Hippocampal formation (tissue), 2 donors: ENCODE measurements at places on chromosomes 1 and 21.

DNA sequence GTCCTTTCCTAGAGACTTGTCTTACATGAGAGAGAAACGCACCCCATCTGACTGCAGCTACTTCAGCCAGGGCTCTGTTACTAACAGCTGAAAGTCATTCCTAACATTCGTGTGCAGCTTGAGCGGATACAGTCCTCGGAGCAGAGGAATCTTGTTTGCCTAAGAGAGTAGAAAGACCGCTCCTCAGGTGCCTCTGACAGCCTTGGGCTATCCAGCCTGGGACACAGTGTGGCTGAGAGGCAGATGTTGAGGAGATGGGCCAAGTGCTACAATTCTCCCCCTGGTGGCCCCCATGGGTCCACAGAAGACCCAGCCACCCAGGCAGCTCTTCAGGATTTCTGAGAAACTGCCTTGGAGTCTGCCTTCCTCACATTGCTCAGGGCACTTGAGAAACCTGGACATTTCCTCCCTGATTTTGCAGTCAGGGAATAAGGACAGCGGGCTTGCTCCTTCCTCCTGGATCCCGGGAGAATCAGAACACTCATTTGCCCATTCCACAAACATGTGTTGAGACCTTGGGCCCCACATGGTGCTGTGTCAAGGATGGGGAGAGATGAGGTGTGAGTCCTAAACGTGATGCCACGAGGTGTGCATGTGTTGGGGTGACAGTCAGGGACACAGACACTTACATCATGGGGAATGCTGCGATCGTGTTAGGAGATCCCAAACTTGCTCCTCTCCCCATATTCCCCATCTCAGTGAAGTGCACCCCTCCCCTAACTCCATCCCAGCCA lies 13.1 kb downstream of the TRIM62 start:
- DNase-seq, result no peak

DNA sequence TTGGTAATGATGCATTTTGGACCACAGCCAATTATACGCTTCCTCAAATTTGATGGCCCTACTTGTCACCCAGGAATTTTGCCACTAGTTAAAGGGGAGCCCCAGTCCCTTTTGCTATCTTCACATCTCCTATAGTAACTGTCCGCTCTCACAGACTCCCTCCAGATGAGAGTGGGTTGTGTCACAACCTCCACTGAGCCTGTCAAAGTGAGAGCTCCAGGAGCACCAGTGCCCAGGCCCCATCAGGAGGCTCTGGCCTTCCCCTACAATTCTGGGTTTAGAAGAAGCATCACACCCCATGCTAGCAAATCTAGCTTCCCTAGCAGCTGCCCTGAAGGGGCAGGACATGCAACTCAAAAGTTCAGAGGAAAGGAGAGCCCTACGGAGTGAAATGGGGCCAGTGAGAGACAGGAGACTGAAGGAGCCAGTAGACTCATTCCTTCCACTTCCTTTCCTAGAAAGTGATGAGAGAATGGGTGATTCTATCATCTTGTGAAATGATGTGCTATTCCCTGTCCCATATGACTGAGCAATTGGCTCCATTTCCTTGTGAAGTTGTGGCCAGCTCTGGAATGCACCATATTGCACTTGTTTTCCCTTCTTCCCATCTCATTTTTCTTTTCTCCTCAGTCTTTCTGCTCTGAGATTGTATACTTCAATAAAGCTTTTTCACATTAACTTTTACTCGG lies 541.3 kb downstream of the DPYD start:
- no peak for DNase-seq

- no peak for DNase-seq
Measured at GRCh38 chr1:212401042-212401441, 13.6 kb downstream of the PACC1 start.

GRCh38 chr1:97461782-97462181 lies 459.1 kb downstream of the DPYD start:
- peak; percentile 33 for DNase-seq

DNA sequence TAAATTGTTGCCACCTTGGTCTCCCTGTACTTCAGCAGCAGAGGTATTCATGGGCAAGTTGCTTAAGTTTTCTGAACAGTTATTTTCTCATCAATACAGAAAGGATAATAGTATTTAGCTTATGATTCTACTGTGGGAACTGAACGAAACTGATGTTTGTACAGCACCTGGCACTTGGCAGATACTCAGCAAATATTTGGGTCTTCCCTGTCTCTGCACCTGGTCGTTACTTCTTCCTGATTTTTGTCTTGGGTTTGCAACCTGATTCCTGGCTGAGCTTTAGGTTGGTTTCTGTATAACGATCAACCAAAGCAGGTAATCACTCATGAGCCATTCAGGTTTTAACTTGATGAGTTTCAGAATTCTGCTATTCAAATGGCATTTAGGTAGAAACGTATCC lies 490.6 kb downstream of the KIF26B start:
- DNase-seq, result no peak

GRCh38 chr21:46118316-46119143 lies 20.6 kb downstream of the COL6A2 start:
- DNase-seq, result no peak

DNA sequence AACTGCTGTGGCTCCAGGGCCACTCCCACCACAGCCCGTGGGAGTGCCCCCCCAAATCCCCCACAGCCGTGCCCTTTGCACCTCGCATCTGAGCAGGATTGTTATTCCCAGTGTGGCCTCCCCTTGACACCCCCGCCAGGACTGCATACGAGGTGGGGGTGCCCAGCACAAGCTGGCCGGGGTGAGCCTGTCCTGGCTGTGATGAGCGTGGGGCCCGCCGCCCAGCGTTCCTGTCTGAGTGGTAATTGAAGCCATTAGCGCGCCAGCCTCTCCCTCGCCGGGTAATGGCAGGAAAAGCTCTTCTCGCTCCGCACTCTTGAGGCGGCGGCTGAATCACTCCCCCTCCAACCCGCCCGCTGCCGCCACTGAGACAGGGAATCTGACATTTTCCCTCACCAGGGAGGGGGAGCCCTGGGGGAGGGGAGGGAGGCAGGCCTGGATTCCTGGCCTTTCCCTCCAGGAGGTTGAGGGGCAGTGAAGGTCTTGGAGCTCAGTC lies 27.7 kb downstream of the PTPRF start:
- no peak for DNase-seq

GRCh38 chr1:158813164-158813563 lies 18.0 kb upstream of the MNDA start:
- no peak for DNase-seq

DNA sequence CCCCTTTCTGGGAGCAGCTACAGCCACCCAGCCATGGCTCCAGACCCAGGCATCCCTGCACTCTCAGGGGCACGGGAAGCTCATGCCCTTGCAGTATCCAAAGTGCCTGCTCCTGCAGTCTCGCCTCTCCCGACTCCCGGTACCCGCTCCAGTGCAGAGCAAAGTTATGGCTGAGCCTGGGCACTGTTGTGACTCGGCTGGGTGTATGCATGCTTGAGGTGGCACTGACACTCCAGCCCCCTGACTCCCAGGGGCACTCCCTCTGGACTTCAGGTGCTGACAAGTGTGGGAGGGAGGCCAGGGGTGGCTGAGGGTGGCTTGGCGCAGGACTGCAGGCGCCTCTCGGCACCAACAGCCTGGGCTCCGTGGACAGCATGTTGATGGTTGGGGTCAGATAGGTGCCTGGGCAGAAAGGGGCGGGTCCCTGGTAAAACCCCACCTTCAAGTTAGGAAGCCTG lies 580.1 kb upstream of the ADGRL2 start:
- DNase-seq, result no peak

DNA sequence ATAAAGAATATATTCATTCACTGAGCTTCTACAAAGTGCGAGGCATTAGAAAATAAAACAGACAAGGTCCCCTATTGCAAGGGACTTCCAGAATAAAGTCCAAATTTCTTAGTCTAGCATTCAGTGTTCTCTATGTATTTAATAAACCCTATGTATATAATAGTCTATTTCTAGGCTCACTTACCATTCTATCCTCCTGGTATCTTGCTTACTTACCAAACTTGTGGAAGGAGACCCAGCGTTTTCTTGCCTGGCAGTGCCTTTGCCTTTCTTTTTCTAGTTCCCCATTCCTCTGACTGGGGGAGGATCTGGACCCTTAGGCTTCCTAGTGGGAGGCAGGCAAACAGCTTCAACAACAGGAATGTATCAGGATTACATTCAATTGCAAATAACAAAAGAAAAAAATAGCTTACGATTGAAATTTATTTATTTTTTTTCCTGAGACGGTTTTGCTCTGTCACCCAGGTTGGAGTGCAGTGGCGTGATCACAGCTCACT lies 690 bp upstream of the RNF19B start:
- no peak for DNase-seq

DNA sequence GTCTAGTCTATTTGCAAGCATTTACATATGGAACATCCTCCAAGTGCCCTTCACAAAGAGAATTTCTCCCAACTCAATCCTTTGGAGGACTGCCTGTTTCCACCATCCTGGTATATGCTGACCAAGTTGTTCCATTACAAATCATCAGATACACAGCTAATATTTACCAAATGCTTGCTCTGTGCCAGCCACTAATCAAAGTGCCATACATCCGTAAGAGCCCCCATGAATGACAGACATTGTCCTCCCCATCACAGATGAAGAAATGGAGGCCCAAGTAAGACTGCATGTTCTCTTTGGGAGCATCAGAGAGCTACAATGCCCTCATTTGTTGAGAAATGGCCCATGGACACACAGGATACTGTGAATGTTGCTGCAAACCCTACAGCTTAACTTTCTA lies 130.0 kb upstream of the BACE2 start:
- no peak for DNase-seq

DNA sequence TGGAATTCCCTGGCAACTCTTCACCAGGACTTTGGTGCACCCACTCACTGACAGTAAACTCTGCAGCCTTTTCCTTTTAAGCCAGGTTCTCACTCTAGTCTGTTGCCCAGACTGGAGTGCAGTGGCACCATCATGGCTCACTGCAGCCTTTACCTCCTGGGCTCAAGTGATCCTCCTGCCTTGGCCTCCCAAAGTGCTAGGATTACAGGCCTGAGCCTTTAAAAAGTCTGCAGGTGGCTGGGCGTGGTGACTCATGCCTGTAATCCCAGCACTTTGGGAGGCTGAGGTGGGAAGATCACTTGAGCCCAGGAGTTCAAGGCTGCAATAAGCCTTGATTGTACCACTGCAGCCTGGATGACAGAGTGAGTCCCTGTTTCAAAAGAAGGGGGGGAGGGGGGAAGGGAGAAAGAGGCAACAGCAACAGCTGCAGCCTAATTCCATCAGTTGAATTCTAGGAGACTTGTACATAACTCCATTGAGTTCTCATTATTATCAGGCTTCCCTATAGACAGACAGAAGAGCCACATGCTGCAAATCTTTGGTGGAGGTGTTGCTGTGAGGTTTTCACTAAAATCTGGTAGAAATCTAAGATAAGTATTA lies 8.1 kb upstream of the HNRNPR start:
- DNase-seq, result no peak

- no peak for DNase-seq
Measured at GRCh38 chr1:59898927-59899326, 27.6 kb downstream of the CYP2J2 start.
